Common myeloid progenitor, CD34-positive (primary cell): ENCODE measurements at places on chromosomes 6 and 20.

GRCh38 chr6:125836466-125836865 is 45.7 kb downstream of the NCOA7 start:
- H3K4me1 ChIP-seq = peaks cover 45% of the 10 kb centered on the region
- no peaks in the 10 kb centered on the region for H3K27me3 ChIP-seq
- H3K36me3 ChIP-seq = no peaks in the 10 kb centered on the region
- H3K4me3 ChIP-seq = no peak overlapping the region

GRCh38 chr6:5746759-5747130 is 260.0 kb downstream of the NRN1 start:
- no peaks in the 10 kb centered on the region for H3K27me3 ChIP-seq
- H3K4me1 ChIP-seq = no peaks in the 10 kb centered on the region
- H3K4me3 ChIP-seq = no peak overlapping the region
- H3K27ac ChIP-seq = no peak overlapping the region

GRCh38 chr6:134138226-134138975 is 86.0 kb upstream of the SLC2A12 start:
- no peaks in the 10 kb centered on the region for H3K36me3 ChIP-seq
- H3K4me1 ChIP-seq = no peaks in the 10 kb centered on the region
- no peak for DNase-seq
- no peaks in the 10 kb centered on the region for H3K27me3 ChIP-seq
- H3K4me3 ChIP-seq = no peak overlapping the region
- H3K27ac ChIP-seq = no peak overlapping the region

- peaks cover 3% of the 10 kb centered on the region for H3K4me1 ChIP-seq
- H3K27me3 ChIP-seq = peaks cover 8% of the 10 kb centered on the region
- no peak overlapping the region for H3K27ac ChIP-seq
- H3K36me3 ChIP-seq = no peaks in the 10 kb centered on the region
- no peak overlapping the region for H3K4me3 ChIP-seq
- DNase-seq = no peak
Measured at GRCh38 chr6:26743157-26743821, 83.7 kb upstream of the ZNF322 start.

DNA sequence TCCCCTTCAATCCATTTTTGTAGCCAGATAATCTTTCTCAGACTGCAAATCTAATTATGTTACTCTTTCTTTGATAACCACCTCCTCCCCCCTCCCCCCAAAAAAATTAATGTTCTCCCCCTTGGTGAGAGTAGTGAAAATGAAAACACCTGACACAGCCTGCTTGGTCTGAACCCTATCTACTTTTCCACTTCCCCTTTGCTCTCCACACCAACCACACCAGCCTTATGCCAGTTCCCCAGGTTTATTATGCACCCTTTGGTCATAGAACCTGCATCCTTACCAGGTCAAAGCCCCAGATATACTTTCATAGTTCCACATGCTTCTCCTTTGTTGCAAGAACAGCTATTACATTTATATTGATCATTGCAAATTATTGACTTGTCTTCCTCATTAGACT is 19.4 kb downstream of the PFDN4 start:
- H3K4me3 ChIP-seq = no peak overlapping the region
- no peaks in the 10 kb centered on the region for H3K36me3 ChIP-seq
- H3K4me1 ChIP-seq = no peaks in the 10 kb centered on the region
- H3K27me3 ChIP-seq = no peaks in the 10 kb centered on the region

DNA sequence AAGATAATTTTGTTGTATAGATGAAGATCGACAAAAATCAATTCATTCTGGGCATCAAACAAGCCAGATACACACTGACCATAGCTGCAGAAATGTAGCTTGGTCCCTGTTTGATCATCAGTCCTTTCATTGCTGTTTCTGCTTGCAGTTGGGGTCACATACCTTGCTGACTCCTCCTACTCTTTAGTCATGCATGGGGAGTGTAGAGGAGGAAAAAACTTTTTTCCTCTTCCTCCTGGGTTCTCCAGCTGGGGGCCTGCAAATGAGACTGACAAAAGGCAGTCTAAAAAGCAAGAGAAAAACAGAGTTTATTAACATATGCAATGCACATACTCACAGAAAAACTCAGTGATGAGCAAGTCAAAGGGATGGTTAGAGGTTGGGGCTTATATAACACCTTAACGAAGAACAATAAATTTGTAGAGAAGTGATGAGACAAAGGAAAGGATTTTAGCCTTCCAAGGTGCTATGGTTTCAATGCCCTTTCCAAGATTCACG is 105.8 kb downstream of the QRSL1 start:
- H3K36me3 ChIP-seq = no peaks in the 10 kb centered on the region
- no peaks in the 10 kb centered on the region for H3K4me1 ChIP-seq
- no peak for DNase-seq
- no peaks in the 10 kb centered on the region for H3K27me3 ChIP-seq
- H3K4me3 ChIP-seq = no peak overlapping the region

- no peaks in the 10 kb centered on the region for H3K27me3 ChIP-seq
- no peak for DNase-seq
- no peak overlapping the region for H3K27ac ChIP-seq
- H3K36me3 ChIP-seq = no peaks in the 10 kb centered on the region
- H3K4me3 ChIP-seq = no peak overlapping the region
Measured at GRCh38 chr6:162864911-162865310, 137.1 kb downstream of the PACRG start.

- no peak overlapping the region for H3K4me3 ChIP-seq
- H3K4me1 ChIP-seq = no peaks in the 10 kb centered on the region
- no peak overlapping the region for H3K27ac ChIP-seq
- H3K27me3 ChIP-seq = no peaks in the 10 kb centered on the region
- no peak for DNase-seq
Measured at GRCh38 chr6:169211881-169212280, 41.8 kb downstream of the THBS2 start.

GRCh38 chr6:44327096-44327495 is 13.9 kb upstream of the AARS2 start:
- H3K27me3 ChIP-seq = peaks cover 1% of the 10 kb centered on the region
- no peak overlapping the region for H3K4me3 ChIP-seq
- no peak overlapping the region for H3K27ac ChIP-seq
- DNase-seq = no peak
- H3K4me1 ChIP-seq = no peaks in the 10 kb centered on the region

- H3K27ac ChIP-seq = no peak overlapping the region
- no peak for DNase-seq
- H3K27me3 ChIP-seq = no peaks in the 10 kb centered on the region
- H3K4me3 ChIP-seq = no peak overlapping the region
- no peaks in the 10 kb centered on the region for H3K4me1 ChIP-seq
Measured at GRCh38 chr6:56445818-56446217, 196.9 kb downstream of the DST start.

DNA sequence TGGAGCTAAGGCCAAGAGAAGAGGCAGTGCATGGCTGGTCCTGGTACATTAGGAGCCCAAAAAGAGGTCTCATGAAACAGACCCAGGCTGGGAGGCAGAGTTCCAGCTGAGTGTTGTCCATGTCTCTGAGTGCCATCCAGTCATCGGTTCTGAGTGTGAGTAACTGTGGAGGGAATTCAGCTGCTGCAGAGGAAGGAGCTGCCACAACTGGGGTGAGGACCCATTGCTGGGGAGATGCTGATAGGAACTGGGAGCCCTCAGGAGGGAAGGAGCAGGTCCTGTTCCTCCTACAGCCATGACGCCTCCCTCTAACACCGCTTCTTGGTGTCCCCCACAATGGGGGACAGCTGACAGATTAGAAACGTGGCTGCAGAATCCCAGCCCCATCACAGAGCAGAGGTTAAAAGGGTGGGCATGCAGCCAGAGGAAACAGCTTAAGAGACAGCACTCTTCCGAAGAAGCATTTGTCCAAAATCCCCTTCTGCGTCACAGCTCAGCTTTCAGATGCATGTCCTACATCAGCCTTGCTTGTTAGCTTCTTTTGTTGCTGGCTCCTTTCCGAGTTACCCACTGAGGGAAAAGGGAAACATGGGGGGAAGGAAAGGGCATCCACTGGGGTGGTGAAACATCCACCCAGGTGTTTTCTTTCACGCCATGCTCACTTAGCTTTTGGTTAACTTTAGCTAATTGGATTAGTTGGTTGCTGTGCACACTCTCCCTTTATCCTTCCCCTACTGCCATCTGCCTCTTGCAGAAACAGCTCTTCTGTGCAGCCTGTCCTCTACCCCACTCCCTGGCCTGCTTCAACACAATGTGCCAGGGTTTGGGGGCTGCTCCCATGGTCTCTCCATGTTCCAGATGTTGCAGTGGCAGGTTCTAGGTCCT is 239.2 kb downstream of the SYNDIG1 start:
- no peaks in the 10 kb centered on the region for H3K27me3 ChIP-seq
- no peak for DNase-seq
- H3K4me1 ChIP-seq = no peaks in the 10 kb centered on the region

GRCh38 chr20:57814529-57814928 is 104.7 kb upstream of the PMEPA1 start:
- H3K4me3 ChIP-seq = no peak overlapping the region
- DNase-seq = no peak
- no peak overlapping the region for H3K27ac ChIP-seq
- H3K4me1 ChIP-seq = no peaks in the 10 kb centered on the region
- H3K27me3 ChIP-seq = no peaks in the 10 kb centered on the region
- no peaks in the 10 kb centered on the region for H3K36me3 ChIP-seq

DNA sequence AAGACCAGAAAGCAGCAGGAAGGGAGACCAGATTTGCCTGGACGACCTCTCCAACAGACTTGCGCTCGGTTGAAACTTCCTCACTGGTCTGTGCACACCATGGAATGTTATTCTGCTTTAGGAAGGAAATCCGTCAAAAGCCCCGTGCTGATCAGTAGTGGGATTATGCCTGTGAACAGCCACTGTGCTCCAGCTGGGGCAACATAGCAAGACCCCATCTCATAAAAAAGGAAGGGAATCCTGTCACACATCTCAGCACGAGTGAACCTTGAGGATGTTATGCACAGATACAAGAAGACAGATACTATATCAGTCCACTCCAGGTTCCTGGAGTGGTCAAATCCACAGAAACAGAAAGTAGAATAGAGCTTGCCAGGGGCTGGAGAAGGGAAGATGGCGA is 86.9 kb upstream of the FOXC1 start:
- peaks cover 28% of the 10 kb centered on the region for H3K4me1 ChIP-seq
- no peak for DNase-seq
- H3K27ac ChIP-seq = no peak overlapping the region
- H3K4me3 ChIP-seq = no peak overlapping the region
- no peaks in the 10 kb centered on the region for H3K36me3 ChIP-seq
- H3K27me3 ChIP-seq = peaks cover 15% of the 10 kb centered on the region

- no peaks in the 10 kb centered on the region for H3K36me3 ChIP-seq
- H3K27me3 ChIP-seq = no peaks in the 10 kb centered on the region
- no peaks in the 10 kb centered on the region for H3K4me1 ChIP-seq
- no peak overlapping the region for H3K4me3 ChIP-seq
- no peak overlapping the region for H3K27ac ChIP-seq
- no peak for DNase-seq
Measured at GRCh38 chr6:50305660-50306059, 255.9 kb upstream of the DEFB112 start.

DNA sequence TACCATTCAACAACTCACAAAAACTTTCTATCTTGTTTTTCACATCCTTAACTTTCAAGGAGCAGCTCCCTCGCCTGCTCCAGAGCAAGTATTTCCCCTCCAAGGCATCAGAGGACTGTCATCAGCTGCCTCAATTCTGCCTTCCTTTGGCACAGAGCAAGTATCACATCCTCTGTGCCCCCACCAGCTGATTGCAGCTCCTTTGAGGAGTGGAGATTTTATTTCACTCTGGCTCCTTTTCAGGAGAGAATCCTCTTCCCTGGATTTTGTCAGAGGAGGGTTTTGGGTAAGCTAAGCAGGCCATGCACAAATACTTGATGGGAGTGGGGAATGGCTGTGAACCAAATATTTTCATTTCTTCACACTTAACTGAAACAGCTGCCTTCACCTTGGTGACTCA is 610.5 kb upstream of the FLRT3 start:
- no peaks in the 10 kb centered on the region for H3K27me3 ChIP-seq
- no peak overlapping the region for H3K4me3 ChIP-seq
- no peaks in the 10 kb centered on the region for H3K4me1 ChIP-seq
